ENCODE measurements at places on chromosomes 3 and 15. TPM values are rescaled to one million over a fixed set of nuclear protein-coding genes. Genes with fewer than 3 reads are reported as not detected.

Gene MGLL
- 0.07 TPM for total RNA-seq

Gene GPR62
- not detected for total RNA-seq

DNA sequence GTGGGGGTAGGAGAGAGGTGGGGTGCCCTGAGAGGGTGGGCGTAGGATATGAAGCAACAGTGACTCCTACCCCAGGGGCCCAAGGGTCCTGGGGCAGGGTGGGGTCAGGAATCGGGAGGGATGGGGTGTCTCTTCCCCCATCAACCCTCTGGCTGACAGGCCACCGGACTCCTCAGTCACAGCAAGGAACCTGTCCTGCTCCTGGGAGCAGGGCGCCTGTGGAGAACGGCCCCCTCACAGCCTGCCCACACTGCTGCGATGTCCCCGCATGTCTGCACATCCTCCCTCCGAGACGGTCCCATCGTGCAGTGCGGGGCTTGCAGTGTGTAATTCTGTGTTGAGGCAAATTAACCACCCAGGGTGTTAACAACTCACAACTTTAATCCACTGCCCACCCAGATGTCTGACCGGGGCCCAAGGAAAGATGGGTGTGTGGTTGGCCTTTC lies 2.7 kb downstream of the TM4SF19 start:
- DNase-seq = peak; percentile 57

GRCh38 chr3:52420388-52420787 lies 24.5 kb downstream of the SEMA3G start:
- DNase-seq = peak; percentile 9

Gene FSTL1
- total RNA-seq = 343 TPM

DNA sequence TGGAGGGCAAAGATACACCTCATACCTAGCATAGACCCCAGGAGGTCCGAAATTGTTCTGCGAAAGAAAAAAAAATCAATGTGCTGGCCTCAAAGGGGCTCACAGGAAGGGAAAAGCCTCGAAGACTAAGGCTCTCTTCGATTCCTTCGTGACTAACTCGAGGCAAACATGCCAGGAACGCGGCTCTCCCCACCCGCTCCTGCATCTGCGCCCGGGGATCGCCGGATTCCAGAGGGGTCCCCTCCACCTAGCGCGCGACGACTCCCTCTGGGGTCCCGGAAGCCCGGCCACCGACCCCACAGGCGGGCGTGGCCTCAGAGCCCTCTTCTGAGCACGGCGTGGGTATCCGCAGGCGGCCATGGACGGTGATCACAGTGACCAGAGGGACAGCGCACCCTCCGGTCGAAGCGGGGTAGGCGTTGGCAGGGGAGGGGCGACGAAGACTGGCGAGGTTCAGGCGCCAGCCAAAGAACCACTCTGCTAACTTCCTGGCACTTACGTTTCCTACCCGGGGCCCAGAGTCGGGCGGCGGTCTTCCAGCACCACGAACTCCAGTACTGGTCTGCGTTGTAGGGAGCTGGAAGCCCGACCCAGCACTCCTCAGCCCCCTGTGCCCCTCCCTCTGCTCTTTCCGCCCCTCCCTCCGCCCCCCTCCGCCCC lies 515 bp upstream of the EIF3J start:
- no peak for DNase-seq

GRCh38 chr3:11140030-11140712 lies 14.1 kb upstream of the HRH1 start:
- no peak for DNase-seq

Gene C3orf22
- not detected for total RNA-seq

GRCh38 chr3:59043391-59043790 lies 6.4 kb downstream of the CFAP20DC start:
- no peak for DNase-seq

DNA sequence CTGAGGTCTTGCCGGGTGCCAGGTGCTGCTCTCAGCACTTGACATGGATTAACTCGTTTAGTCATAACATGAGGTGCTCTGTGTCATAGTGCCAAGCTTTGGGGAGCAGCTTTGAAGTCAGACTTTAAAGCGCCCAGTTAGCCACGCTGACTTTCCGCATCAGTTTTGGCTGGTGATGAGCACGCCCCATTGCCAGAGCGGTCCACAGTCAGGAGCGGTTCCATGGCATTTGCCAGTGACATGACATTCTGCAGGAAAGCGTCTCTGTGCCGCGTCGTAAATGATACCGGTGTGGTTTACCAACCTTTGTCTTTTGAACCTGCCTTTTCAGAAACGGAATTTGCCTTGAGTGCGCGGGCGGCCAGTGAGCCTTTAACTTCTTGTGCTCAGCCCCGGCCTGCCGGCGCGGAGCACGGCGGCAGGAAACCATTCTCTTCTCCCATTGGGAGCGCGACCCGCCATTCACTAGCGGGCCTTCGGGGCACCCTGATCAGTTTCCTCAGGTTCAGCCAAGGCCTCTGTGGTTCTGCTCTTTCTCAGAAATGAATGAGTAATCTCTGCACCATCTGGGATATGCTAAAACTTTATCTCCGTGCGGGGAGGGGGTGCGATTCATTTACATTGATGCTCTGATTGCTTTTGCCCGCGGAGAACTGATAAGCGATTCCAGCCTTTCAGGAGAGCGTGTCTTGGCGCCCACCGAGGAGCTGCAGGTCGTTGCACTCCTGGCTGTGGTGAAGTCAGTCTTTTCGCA lies 1.7 kb upstream of the SLC2A2 start:
- peak; percentile 58 for DNase-seq

Gene ZNF860
- 1.5 TPM for total RNA-seq

Gene HYKK
- 2.9 TPM for total RNA-seq

Gene CYP1A2
- total RNA-seq = not detected

DNA sequence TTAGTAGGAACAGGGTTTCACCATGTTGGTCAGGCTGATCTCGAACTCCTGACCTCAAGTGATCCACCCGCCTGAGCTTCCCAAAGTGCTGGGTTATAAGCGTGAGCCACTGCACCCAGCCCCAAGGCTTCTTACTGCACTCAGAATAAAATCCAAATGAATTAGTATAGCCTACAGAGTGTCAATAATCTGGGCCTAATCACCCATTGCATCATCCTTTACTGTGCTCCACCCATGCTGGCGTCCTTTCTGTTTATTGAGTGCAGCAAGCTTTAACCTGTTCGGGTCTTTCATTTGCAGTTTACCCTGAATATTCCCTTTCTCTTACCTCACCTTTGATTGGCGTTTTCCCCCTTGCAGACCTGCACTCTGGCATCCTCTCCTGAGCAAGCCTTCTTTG lies 77.7 kb downstream of the CEP63 start:
- no peak for DNase-seq

Gene PRRT3
- total RNA-seq = 6.8 TPM

DNA sequence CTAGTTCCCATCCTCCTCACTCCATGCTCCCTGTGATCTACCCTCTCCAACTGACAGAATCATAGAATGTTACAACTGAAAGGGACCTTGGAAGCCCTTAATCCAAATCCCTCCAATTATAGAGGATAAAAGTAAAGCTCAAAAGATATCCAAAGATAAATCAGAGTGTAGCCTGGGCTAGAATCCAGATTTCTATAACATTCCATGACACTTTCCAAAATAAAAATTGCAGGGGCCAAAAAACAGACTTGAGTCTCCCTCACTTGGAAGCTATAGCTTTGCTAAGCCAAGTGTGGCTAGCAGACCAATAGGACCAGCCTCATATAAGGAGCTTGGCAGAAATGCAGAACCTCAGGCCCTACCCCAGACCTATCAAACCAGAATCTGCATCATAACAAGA lies 148.1 kb downstream of the NTRK3 start:
- DNase-seq = no peak

- DNase-seq = no peak
Measured at GRCh38 chr3:158916111-158916510, 114.3 kb downstream of the MFSD1 start.

Gene DOCK3
- total RNA-seq = 2.0 TPM

Gene ECE2
- total RNA-seq = not detected

Gene MINAR1
- 1.0 TPM for total RNA-seq

- no peak for DNase-seq
Measured at GRCh38 chr3:135528413-135529015, 437.0 kb upstream of the PPP2R3A start.

DNA sequence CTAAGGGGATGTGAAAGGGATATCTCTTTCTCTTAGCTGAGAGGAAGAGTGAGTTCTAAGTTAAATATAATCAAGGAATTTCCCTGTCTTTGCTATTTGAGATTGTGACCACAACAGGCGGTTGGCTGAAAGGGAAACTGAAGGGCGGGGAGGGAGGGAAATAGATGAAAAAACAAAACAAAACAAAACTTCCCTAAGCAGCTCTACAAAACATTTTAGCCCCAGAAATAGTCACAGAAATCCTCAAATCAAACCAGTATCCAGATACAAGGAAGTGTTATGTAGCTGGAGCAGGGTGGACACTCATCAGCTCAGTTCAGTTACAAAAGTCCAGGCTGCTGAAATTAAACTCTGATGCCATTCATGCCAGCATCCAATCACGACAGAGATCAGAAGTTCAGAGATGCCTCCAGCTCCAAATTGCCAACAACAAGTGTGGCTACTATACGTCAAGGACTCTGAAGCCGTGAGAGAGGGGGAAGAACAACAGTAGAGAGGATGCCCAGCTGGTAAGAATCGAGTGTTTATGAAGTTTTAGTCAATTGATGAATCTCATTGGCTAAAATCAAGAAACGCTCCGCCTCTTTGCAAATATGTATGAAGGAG lies 319 bp upstream of the TP63 start:
- no peak for DNase-seq

DNA sequence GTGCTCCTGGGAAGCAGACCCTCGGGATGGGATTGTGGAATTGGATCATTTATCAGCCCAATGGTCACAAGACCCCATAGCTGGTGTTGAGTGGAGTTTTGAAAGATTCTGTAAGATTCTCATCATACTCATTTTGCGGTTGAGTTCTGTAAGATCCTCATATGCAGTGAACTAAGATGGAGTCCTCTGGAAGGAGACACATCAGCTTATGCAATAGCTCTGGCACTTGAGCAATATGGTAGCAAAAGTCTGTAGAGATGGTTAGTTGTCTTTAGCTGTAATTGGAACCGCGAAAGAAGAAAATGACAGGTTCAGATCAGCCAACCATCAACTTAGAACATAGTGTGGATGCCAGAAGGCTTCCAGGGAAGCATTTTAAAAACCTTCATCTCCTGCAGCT lies 184.5 kb upstream of the TSC22D2 start:
- DNase-seq = no peak

Gene KLF15
- total RNA-seq = 10.5 TPM

DNA sequence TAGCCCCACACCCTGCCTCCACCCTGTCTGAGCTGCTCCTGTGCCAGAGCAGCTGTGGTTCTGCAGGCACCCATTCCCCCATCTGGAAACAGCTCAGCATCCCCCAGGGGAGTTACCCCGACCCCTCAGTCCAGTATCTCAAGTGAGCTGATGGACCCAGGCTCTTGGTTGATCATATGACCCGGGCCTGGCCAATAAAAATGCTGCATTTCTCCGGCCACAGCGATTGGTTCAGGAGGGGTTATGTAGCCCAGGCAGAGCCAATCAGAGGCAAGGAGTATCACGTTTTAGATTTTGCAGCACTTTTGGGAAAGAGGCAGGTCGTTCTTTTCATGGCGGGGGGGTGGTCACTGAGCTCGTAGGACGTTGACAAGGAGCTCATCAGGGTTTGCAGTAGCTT lies 120.8 kb downstream of the TPRA1 start:
- no peak for DNase-seq

GRCh38 chr15:28084547-28084946 lies 14.6 kb downstream of the OCA2 start:
- no peak for DNase-seq

GRCh38 chr3:170785454-170785853 lies 84.5 kb downstream of the RPL22L1 start:
- DNase-seq = no peak

GRCh38 chr3:2873986-2874385 lies 236.2 kb downstream of the IL5RA start:
- DNase-seq = no peak

GRCh38 chr3:115325539-115325938 lies 178.5 kb upstream of the ZBTB20 start:
- peak; percentile 28 for DNase-seq

DNA sequence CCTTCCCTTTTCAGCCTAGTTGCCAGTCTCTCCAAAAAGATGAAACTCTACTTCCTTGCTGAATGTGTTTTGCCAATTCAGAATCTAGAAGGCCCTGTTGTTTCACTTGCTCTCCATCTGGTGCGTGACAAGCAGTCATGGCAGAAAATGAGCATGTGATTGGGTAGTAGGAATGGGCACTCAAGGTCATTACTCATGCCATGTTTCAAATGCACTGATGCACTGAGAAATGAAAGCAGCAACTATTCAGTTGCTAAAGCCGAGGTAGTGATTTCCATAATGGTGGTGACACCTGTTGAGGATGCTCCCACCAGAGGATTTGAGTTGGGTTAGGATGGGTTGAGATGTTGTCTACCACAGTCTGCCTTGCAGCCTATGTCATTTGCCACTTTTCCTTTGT lies 12.7 kb downstream of the ZBTB38 start:
- no peak for DNase-seq

- DNase-seq = peak; percentile 56
Measured at GRCh38 chr3:195251336-195252065, 19.5 kb downstream of the XXYLT1 start.

Gene IMPG2
- 0.04 TPM for total RNA-seq

Gene NPAP1
- not detected for total RNA-seq

DNA sequence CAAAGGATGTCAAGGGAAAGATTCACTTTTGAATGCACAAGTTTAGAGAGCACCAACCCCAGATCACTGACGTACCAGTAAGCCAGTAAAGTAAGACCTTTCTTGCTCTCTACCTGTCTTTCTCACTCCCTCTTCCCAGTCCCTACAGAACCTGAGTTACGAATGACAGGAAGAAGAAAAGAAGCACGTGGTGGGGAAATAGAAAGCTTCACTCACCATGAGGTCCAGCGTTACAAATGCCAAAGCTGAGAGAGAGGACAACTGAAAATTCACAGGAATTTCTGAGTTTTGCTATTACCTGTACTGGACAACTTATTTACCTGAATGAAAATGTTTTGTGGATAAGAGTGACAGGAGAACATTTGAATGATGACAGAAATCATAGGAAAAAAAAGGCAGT lies 133.2 kb upstream of the GBE1 start:
- no peak for DNase-seq

GRCh38 chr3:6567241-6567640 lies 293.7 kb upstream of the GRM7 start:
- no peak for DNase-seq

- DNase-seq = no peak
Measured at GRCh38 chr3:15805756-15806266, 8.0 kb upstream of the ANKRD28 start.

Gene CLDN16
- total RNA-seq = 0.96 TPM

DNA sequence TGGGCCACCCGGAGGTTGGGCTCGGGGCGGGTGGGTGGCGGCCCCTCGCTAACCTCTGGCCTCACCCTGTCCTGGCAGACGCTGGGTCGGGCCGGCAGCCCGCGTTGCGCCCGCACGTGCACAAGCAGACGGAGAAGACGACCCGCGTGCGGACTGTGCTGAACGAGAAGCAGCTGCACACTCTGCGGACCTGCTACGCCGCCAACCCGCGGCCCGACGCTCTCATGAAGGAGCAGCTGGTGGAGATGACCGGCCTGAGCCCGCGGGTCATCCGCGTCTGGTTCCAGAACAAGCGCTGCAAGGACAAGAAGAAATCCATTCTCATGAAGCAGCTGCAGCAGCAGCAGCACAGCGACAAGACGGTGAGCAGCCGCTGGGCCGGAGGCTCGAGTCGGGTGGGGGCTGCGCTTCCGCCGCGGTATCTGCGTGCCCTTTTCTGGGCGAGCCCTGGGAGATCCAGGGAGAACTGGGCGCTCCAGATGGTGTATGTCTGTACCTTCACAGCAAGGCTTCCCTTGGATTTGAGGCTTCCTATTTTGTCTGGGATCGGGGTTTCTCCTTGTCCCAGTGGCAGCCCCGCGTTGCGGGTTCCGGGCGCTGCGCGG lies 3.7 kb downstream of the ISL2 start:
- DNase-seq = peak; percentile 75

GRCh38 chr3:73855813-73856212 lies 231.1 kb upstream of the PDZRN3 start:
- no peak for DNase-seq
